ENCODE measurements at places on chromosomes 1 and 21. TPM values are rescaled to one million over a fixed set of nuclear protein-coding genes. Genes with fewer than 3 reads are reported as not detected.

The SLC5A9 gene
- total RNA-seq, result 0.17 TPM

The PKLR gene
- total RNA-seq, result not detected

The SIM2 gene
- total RNA-seq, result not detected

The KRTAP13-1 gene
- total RNA-seq, result not detected

The SPRR2F gene
- not detected for total RNA-seq

The IFNGR2 gene
- total RNA-seq, result 44.1 TPM

All from dermis lymphatic vessel endothelial cell (primary cell).